ENCODE measurements at places on chromosomes 2 and 18.

DNA sequence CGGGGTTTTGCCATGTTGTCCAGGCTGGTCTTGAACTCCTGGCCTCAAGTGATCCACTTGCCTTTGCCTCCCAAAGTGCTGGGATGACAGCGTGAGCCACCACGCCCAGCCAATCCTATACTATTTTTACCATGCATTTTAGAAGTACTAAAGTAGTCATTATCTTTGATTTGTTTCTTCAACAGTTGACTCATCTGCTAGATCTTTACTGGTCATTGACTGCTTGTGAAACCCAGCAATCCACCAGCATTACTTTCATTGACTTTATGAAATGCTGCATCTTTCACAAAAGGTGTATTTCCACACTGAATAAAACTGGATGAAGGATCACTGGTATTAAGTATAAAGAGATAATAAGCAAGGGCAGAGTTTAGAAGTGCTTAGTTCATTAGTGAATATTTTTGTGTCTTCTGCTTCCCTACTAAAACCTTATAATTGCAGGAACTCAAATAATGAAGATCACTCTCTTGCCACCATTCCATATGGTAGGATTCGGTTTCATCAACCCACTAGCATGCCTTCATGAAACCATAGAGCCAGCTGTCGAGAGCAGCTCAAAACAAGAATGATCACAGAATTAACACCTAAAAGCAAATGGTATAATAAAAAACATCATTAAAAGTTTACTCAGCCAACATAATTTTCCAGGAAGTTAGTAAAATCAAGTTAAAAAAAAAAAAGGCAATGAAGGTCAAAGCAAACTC is 33.1 kb downstream of the IRS1 start:
- DNase-seq: no peak

- DNase-seq: no peak
Measured at GRCh38 chr2:170501421-170502043, 213.6 kb upstream of the SP5 start.

DNA sequence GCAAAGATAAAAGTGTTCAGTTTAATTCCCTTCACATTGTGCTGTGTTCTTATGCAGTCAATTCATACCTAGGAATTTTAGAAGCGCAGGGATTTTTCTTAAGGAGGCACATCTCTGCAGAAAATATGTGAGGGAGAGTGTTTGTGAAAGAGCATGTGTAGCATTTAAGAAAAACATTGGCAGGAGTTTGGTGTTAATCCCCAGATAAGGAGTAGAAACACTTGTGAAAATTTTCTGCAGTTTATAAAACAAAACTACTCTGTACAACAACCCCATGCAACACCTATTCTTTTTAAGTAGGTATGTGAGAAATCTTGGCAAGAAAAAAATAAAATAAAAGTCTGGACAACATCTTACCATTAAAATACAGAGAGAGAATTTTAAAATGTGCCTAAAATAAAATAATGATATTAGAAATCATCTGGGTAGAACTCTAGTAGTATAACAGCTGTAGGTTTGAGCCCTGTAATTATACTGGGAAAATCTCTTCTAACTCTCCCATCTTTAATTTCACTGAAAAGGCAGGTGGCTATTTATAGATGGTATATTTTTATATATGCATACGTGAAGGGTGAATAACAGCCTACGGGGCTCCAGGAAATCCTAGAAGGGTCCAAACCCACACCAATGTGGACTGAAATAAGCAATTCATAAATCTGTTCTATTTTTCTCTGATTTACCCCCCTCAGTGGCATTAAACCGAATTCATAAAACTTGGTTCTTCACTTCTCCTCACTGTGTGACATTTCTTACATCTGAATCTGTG is 6.6 kb downstream of the FZD7 start:
- DNase-seq: no peak

- DNase-seq: no peak
Measured at GRCh38 chr2:78775291-78775690, 250.2 kb upstream of the REG3G start.

- no peak for DNase-seq
Measured at GRCh38 chr2:41381701-41382100, 666.1 kb upstream of the PKDCC start.

Data from stimulated activated CD4-positive, alpha-beta T cell treated with anti-CD3 and anti-CD28 coated beads, Interleukin-1b, Interleukin-23, amount 100 ng/mL, for 48 hours (primary cell).